Left lung (tissue), 14 donors: ENCODE measurements at places on chromosomes 12 and 14. TPM values are rescaled to one million over a fixed set of nuclear protein-coding genes. Genes with fewer than 3 reads are reported as not detected.

The REP15 gene
- 3.6 TPM for total RNA-seq

GRCh38 chr12:120237360-120238171, 28.0 kb downstream of the PXN start:
- DNase-seq = no peak

DNA sequence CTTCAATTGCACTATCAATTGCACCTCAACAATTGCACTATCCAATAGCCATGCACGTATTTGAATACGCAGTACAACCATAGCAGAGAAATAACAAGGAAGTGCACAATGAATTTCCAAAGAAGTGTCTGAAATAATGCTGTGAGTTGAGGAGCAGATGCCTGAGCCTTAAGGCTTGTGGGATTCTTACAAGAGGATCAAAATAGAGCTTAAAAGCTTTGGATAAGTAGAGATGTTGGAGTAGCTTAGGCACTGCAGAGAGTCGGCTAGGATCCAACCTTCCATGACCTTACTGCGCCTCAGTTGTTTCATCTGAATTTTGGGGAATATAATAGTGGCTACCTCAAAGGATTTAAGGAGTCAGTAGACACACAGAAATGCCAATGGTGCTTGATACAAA, 196.1 kb upstream of the FLRT2 start:
- DNase-seq = no peak

The RNF212B gene
- total RNA-seq = not detected

DNA sequence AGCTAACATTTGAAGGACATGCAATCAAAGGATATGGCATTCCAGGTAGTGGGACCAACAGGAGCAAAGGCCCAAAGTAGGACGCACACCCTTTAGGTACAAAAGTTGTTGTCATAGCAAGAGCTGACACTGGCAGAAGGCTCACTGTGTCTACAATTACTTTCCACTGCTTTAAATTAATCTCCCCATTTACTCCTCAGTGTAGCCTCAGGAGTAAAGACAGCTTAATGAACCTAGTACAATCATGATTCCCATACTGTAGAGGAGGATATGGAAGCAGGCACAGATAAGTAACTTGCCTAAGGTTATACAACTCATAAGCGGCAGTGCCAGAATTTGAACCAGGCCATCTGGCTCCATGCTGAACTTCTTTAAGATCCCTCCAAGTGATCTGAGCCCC, 212.9 kb upstream of the SFSWAP start:
- no peak for DNase-seq

DNA sequence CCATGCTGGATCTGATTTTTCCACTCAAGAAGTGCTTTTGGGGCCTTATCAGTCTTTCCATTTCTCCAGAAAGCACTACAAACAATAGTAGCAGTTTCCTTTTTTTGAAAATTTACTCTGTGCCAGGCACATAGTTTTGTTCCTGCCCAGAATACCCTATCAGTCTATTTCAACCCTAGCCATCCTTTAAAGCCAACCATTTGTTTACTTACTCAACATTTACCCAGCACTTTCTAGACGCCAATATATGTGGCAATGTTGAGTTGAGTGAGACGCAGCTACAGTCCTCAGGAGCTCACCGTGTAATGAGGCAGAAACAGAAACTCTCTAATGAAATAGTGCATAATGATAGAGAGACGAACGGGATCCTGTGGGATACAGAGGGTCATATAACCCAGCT, 32.9 kb upstream of the CHST11 start:
- DNase-seq = no peak

DNA sequence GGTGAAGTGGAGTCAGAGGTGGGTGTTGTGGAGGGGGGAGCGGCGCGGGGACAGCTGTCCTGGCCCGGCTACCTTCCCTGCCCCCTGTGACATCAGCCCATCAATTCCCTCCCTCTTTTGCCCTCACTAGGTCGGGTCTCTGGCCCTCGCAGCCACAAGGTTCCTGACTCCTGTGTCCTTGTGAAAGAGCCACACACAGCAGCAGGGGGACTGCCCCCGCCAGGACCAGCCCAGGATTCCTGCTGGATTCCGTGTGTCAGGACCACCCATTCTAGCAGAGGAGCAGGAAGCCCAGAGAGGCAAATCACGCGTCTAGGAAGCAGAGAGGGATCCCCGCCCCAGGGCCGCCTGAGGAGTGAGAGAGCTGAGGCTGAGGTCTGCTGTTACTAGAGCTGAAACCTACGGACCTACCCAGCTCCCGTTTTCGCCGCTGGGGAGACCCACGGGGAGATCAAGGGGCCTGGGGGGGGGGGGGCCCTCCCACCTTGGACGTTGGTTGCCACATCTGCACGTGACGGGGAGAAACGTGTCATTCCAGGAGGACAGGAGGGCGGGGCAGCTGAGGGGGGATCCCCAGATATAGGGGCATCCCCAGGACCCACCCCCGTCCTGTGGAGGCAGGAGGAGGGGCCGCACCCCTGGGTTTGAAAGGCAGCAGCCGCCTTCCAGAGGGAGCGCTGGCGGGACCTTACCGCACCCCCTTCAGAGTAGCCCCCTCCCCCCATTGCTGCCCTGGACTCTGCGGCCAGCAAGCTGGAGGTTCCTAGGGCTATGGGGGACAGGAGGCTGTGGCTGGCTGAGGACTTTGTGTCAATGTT, 12.5 kb upstream of the INF2 start:
- DNase-seq = peak; percentile 78

DNA sequence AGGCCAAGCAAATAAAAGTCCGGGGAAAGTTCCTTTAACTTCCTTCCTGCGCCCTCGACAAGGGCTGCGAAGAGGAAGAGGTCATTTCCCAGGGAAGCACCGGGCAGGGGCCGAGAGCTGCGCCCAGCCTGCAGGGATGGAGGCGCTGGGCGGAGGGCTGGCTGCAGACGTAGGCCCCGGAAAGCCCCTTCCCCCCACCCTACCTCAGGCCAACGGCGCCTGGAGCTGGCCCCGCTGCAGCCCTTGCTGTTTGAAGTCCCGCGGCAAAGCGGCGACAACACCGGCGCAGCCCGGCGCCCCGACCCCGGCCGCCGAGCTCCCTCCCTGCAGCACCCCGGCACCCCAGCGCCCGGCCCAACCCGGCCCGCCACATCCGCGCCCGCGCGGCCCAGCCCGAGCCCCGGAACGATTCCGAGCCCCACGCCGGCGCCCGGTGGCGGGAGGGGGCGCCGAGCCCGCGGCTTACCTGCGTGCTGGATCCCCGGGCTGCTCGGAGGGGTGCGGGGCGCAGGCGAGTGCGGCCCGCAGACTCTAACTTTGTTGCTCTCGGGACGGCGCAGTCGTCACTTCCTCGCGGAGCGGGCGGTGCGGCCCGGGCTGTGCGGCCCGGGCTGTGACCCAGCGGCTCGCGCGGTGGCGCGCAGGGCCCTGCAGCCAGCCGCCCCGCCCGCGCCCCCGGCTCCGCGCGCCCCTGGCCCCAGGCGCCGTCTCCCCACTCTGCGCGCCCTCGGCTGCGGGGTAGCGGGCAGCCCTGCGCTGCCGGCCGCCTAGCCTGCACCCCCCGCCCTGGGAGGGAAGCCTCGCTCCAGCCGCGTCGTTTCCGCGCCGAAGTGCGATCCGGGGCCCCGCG, 64.8 kb upstream of the PTGR2 start:
- peak; percentile 74 for DNase-seq

The KRT6C gene
- total RNA-seq = not detected

GRCh38 chr12:112837629-112838197, 46.2 kb downstream of the RPH3A start:
- DNase-seq = no peak

- no peak for DNase-seq
These were observed 17.5 kb upstream of the VSX2 start for GRCh38 chr14:74221741-74222140.

GRCh38 chr12:132414634-132415326, 75.2 kb upstream of the FBRSL1 start:
- DNase-seq = no peak

The THTPA gene
- 20.3 TPM for total RNA-seq

- DNase-seq = no peak
These were observed 61.1 kb downstream of the PRIMA1 start for GRCh38 chr14:93727039-93727740.

The PROX2 gene
- total RNA-seq = not detected

DNA sequence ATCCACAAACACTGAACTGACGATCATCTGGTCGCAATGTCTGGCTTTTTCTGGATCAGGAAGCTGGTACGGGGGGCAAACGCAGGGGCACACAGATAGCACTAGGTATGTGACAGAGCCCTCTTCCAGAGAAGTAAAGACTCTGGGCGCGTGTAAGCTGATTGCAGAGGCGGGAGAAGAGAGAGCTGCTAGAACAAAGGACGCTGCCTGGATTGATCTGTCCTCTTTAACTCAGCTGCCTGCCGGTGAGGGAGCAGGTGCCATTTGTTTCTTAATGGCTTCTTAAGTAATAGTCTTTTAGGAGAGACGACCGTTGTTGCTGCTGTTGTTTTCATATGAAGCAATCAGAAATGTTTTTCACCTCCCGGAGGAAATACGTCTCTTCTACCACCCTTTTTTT, 77.3 kb downstream of the GLT1D1 start:
- no peak for DNase-seq
